Daoy (cell line): ENCODE measurements at places on chromosomes 12 and 14.

GRCh38 chr14:54815016-54815415, 87.6 kb downstream of the GCH1 start:
- no peak for DNase-seq

GRCh38 chr12:75658286-75658685, 146.9 kb upstream of the KRR1 start:
- DNase-seq, result no peak

DNA sequence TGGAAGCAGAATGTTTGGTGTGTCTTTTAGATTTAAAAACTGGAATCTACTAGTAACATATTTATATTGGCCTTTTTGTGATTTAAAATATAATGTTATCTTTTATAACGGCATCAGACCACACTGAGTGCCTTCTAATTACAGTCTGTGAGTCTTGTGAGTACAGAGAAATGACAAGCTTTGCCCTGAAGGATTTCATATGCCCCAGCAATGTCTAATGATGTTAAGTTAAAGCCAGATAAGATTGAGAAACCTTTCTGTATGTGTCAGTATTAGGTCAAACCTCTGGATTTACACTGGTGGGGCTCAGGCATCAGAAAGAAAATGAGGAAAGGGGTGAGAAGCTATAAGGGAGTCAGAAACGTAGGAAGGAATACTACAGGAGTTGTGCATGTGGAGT, 25.2 kb downstream of the PLEKHA5 start:
- no peak for DNase-seq

DNA sequence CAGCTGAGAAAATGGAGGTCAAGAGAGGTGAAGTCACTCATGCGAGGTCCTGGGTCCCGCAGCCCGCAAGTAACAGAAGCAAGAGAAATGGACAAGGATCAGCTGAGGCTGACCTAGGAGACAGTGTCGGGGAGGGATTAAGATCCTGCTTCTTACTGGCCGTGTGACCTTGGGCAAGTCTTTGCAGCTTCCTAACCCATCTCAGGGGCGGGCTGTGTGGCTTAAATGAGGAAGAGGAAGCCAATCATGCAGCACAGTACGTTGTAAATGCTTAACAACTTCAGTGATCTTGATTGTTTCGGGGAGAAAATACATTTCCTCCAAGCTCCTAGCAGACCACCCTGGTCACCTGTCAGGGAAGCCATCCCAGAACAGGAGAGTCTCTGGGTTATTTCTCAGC, 7.1 kb upstream of the PGF start:
- no peak for DNase-seq

- DNase-seq, result no peak
Measured at GRCh38 chr12:16962889-16963288, 356.9 kb upstream of the LMO3 start.

DNA sequence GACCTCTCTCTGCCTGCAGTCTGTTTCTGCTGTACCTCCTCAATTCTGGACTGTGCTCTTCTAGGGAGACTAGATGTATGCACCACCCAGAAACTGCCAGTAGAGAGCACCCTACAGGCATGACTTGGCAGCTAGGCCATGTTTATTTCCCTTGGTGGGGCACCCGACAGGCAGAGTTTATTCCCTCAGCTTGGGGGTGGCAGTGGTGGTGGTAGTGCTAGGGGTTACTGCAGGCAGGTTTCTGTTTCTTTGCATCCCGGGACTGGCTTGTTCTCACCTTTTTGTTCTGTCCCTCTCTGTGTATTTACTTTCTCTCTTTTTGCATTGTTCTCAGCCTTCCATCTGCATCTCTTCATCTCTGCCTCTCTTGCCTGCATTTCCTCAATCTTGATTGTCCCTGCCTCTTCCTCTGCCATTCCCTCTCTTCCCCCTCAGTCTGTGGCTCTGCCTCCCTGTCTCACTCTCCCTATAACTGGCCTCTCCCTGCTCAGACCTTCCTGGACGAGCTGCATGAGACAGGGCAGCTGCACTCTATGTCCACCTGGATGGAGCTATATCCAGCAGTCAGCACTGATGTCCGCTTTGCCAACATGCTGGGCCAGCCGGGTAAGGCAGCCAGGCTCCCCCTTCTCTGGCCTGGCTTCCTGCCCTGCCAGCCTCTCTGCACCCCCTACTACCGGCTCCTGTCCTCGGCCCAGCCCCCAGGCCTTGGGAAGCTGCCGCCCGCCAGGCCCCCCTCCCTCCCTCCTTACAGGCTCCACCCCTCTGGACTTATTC, 13.8 kb downstream of the PRPF40B start:
- peak; percentile 70 for DNase-seq

DNA sequence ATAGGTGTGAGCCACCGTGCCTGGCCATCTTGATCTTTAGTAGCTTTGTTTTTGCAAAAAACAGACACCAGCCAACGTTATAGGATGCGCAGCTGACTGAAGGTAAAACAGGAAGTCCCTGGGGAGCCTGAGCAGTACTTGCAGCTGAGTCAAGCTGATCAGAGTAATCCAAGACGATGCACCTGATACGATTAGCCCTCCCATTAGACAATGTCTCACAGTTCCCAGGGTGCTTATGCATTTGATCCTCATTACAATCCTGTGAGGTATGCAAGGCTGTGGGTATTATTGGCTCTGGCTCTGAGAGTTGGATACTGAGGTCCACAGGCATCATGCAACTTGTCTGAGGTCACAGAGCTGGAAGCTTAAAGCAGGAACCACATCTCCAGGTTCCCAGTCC, 8.1 kb downstream of the KRT18 start:
- DNase-seq, result peak; percentile 54

GRCh38 chr14:56125772-56126636, 7.8 kb downstream of the PELI2 start:
- DNase-seq, result no peak

DNA sequence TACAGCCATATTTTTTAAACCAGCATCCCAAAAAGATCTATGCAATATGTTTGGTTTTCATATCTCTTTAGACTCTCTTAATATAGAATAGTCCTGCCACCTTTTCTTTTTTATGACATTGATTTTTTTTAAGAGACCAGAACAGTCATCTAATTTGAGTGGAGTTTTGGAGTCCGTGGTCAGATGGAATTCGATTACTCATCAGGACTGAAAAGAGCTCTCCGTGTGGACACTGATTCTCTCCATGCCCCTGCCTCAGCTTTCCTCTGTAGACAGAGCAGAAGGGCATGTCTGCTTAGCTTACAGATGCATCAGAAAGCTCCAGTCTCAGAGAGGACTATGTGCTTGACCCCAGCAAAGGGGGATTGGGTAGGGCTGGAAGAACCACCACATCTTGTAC, 27.8 kb downstream of the SMCO2 start:
- peak; percentile 77 for DNase-seq

DNA sequence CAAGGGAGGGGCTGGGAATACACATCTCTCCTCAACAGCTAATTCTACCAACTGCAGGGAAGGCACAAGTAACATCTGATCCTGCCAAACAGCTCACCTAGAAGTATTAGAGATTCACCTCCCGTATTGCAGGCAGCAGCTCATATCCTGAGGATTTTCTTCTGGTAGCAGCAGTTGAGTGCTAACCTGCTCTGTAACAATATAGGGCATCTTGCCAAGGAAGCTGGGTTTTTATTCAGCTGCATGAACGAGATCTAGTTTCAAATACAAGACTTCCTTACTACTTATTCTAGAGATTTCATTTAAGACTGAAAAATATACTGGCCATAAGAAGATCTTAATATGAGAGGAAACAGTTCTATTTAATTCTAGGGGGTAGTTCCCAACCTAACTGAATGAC, 261.4 kb upstream of the USP15 start:
- DNase-seq, result no peak

DNA sequence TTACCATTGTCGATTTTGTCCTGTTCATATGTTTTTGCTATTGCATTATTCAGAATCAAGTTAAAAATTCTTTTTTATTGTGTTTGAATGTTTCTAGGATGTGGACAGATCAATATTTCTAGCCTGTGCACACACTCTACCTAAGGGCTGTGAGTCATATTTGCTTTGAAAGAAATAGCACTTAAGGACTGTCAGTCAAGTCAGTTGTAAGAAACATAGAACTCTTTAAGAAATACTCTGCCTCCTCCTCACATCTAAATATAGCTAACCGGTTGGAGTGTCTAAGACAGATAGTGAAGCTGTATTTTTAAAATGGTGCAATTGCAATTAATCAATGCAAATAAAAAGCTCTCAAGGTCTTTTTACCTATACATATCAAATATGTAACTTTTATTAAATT, 17.9 kb upstream of the MGST1 start:
- DNase-seq, result no peak

GRCh38 chr14:36493761-36494160, 26.3 kb downstream of the NKX2-1 start:
- DNase-seq, result no peak

DNA sequence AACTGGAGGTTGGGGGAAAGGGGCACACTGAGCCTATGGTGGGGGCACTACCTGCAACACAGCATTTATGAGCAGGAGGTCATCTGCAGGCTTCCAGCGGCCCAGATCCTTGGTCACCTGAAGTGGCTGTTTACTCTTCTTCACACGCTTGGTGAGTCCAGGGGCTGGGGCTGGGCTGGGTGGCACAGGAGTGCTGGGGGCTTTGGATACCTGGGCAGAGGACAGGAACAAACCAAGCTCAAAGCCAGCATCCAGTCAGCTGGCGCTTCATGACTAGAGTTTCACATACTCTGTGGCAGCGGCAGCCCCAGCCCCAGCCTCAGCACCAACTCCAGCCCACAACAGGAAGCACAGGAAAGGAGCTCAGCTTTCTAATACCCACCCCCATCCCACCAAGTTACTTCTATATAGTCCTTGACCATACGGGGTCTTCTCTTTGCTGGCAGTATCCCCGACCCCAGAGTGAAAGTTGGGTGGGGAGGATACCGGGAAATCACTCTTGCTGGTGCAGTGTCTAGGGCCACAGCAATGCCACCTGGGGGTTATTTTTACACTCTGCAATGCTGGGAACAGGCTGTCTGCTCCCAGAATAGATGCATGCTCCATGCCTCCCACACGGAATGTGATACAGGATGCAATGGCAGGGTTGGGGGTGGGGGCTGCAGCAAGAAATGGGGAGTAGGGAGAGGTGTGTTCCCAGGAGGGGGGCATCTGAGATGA, 3.1 kb downstream of the MCRS1 start:
- no peak for DNase-seq

DNA sequence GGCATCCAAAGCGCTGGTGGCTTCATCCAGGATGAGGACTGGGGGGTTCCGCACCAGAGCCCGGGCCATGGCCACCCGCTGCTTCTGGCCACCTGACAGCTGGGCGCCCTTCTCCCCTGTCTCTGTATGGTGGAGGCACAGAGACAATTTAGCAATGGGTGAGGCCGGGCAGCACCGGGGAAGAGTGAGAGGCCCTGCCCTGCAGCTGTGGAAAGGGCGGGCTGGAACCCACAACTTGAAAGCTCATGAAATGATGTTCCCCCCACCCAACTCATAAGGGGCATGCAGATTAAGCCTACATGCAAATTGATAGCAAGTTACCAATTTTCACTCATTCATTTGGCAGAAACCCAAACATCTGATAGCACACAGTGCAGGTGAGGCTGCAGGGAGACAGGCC, 34.1 kb downstream of the ABCB9 start:
- DNase-seq, result no peak

DNA sequence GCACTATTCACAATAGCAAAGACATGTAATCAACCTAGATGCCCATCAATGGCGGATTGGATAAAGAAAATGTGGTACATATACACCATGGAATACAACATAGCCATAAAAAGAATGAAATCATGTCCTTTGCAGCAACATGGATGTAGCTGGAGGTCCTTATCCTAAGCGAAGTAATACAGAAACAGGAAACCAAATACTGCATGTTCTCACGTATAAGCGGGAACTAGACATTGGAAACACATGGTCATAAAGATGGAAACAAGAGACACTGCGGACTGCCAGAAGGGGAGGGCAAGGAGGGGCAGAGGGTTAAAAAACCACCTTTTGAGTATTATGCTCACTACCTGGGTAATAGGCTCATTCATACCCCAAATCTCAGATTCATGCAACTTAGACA, 234.1 kb upstream of the PLXNC1 start:
- DNase-seq, result no peak

- DNase-seq, result peak; percentile 17
Measured at GRCh38 chr12:38328306-38328895, 11.8 kb downstream of the ALG10B start.

GRCh38 chr14:20848316-20848954, 42.8 kb upstream of the RNASE3 start:
- DNase-seq, result peak; percentile 89

GRCh38 chr12:25811656-25812126, 146.8 kb upstream of the RASSF8 start:
- DNase-seq, result peak; percentile 61

DNA sequence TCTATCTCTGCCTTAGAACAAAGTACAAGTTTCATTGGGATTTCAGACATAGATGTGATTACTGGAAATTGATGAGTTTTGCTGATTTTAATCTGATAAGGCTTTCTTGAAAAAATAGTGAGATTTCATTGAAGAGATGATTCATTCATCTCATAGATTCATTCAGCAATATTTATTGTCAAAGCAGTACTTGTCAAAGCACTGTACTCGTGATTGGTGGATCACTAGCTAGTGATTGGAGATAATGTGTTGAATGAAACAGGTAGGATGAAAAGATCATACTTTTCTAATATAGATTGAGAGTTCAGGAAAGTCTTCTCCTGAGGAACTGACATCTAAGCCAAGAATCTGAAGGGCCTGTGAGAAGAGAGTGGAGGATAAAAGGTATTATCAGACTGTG, 71.0 kb downstream of the KTN1 start:
- DNase-seq, result no peak

DNA sequence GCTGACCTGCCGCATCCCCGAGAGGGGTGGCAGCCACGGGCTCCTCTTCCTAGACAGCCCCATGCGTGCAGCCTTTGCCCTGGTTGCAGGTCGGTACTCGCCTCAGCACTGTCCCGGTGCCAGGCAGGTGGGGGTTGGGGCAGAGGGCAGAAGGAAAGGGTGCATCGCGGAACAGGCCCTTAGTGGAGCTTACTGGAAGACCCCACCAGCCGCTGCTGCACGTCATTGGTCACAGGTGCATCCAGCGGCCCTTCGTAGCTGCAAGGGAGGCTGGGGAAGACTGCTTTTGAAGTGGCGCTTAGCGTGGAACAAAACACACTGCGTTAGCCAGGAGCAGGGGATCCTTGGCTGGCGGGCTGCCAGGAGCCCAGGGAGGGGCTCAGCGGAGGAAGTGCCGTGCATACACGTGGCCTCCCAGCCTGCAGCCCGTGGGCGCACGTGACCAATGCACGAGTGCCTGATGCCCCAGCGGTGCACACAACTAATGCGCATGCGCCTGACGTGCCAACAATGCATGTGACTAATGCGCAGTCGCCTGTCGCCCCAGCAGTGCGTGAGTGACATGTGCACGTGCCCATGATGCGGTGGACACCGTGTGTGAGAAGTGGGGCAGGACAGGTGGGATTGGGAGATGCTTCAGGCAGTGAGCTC, 5.0 kb upstream of the EP400 start:
- no peak for DNase-seq

DNA sequence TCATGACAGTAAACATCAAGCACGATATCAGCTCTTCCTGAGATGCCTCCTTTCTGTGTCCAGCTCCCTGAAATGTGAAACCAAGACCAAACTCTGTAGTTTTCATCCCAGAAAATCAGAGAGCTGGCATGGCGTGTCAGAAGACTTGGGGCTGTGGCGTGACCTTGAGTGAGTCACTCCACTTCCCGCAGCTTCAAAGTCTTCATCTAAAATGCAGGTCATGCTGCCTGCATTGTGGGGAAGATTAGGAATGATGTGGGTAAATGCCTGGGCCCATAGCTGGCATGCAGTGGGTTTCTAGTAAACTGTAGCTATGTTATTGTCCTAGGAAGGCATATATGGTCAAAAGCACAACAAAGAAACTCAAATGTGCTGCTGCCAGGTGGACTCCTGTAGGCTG, 28.8 kb downstream of the OAS2 start:
- DNase-seq, result peak; percentile 89

GRCh38 chr12:10115890-10116289, 14.1 kb downstream of the CLEC7A start:
- DNase-seq, result no peak
